ENCODE measurements at places on chromosomes 3 and 15. TPM values are rescaled to one million over a fixed set of nuclear protein-coding genes. Genes with fewer than 3 reads are reported as not detected.

DNA sequence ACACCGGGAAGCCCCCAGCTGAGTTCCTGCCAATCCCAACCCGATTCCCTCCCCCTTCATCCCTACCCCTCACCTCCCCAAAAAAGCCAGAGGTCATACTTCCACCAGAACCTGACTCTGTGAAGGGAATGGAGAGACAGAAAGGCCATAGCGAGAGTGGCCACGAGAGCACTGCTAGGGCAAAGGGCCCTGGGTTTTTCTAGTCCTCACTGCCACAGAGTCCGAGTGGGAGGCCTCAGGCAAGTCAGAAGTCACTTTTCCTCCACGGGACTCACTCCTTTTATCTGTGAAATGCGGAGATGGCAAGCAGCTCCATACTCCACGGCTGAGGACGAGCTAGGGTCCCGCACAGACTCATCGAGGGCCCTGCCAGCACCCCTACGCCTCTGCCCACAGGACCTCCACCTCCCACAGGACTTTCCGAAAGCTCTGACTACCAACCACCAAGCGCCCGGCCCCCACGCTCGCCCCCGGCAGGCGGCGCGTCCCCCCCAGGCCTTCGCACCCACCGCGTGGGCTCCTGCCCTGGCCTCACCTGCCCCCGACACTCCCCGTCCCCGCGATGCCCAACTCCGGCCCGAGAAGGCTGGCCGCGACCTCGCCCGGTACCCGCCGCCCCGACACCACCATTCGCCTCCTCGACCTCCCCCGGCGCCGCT lies 792 bp downstream of the ATP13A3 start:
- DNase-seq: no peak

DNA sequence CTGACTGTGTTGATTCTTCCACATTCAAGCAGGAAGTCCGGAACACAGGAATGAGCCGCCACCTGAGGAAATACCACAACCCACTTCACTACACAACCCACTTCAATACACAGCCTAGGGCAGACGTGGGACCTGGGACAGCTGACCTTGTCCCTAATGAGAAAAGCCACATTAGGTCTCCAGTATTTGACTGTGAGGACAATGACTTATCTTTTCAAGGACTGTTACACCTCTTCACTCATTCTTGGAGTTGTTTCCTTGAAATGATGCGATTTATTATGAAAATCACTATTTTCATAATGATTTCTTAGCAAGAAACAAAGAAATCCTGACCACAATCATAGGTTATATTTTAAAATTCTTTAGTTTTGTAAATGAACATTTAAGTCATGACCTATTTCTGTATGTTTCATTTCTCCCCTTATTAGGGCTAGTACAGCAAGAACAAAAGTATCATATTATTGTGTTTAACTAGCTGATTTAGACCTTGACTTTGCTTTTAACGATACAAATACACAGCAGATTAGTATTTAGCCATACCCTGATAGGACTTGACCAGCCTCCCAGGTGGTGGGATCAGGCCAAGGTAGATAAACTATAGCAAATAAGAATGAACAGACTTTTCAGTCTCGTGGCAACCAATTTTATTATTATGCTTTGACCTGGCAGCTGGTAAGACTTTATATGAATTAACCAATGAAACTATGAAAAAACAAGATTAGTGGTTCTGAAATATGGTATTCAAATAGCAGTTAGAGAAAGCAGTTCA lies 6.0 kb downstream of the RAB27A start:
- no peak for DNase-seq

GRCh38 chr3:9606108-9606507 lies 43.2 kb upstream of the MTMR14 start:
- no peak for DNase-seq

GRCh38 chr3:73605861-73606260 lies 18.9 kb downstream of the PDZRN3 start:
- no peak for DNase-seq

DNA sequence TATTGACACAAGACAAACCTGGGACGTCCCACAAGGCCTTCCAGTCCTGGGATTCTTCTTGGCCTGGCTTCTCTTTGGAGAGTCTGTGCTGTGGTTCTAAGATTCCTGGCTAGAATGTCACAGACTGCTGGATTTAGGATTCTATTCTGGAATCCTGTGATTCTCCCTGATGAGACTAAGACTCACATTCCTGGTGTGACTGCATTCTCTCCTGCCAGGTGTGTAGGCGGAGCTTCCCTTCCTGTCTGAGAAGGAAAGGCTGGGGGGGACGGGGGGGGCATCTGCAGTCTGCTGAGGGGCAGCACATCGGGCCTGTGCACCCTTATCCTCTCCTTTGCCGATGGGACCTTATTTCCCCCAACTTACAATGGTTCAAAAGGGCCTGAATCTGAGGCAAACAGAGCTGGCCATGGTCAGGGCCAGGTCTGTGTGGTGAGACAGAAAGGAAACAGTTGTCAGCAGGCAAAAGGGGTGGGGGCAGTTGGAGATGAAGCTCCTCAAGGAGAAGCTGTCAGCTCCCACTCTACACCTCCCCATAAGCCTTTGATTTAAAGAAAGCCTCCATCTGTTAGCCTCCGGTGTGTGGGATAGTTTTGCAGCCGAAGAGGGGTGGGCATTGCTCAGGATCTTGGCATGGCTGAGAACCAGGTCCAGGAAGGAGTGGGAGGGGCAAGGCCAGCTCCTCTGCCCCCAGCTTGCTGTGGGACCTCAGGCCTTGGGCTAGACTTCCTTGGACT lies 30.9 kb downstream of the VIPR1 start:
- DNase-seq: no peak

- peak; percentile 66 for DNase-seq
Observed at GRCh38 chr3:150370122-150370602, 37.9 kb upstream of the TSC22D2 start.

- DNase-seq: no peak
Observed at GRCh38 chr15:74788042-74788682, 6.3 kb downstream of the CSK start.

GRCh38 chr15:39936187-39936586 lies 2.3 kb downstream of the EIF2AK4 start:
- DNase-seq: no peak

- no peak for DNase-seq
Observed at GRCh38 chr3:120793601-120794000, 51.1 kb downstream of the GTF2E1 start.

DNA sequence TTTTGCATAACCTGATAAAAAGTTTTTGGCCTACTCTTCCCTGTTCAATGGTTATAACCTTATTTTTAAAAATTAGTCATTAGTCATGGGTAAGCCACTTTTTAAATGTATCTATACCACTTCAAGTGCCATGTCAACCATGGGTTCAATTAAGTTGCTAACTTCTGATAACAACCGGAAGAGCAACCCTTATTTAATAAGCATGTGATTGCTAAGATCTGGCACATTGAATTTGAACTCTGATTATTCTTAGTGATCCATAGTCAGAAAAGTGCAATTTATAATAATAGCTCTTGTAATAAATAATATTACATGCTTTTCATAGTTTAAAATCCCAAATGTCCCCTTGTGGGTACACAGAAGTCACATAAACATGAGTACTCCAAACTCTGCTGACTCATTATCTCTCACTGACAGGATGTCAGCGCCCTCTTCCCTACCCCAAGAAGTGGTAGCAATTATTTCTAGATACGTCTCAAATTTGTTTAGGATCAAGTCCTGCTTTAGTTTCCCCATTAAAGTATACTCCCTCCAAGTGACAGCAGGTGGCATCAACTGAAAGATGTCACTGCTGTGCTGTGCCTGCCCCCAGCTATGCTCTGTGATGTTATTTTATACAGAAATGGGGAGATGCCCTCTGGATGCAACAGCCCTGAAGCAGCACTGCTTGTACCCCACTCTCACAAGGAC lies 18.6 kb downstream of the SAMD7 start:
- no peak for DNase-seq

DNA sequence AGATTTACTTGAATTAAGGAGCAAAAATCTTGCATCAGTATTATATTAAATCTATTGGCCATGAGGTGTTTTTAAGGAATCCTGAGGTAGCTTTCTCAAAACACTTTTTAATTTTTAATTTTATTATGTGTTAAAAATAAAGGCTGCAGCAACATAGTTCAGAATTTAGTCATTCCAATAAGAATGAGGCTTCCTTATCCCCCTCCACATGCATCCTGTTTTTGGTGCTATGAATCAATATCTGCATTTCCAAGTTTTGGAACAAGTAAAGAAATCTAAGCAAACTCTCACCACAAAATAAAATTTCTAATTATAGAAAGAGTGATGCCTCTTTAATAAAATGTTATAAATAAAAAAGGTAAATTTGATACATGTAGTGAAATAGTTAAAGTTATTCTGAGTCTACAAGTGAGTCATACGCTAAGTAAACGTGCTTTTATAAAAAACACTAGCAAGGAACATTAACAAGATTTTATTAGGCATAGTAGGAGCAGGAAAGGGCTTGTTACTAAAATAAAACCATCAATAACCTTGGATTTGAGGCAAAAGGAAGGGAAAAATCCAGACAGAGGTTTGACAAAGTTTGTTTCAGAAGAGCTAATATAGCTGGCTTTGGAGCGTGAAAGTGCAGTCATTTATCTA lies 1218.0 kb downstream of the NSUN3 start:
- no peak for DNase-seq

DNA sequence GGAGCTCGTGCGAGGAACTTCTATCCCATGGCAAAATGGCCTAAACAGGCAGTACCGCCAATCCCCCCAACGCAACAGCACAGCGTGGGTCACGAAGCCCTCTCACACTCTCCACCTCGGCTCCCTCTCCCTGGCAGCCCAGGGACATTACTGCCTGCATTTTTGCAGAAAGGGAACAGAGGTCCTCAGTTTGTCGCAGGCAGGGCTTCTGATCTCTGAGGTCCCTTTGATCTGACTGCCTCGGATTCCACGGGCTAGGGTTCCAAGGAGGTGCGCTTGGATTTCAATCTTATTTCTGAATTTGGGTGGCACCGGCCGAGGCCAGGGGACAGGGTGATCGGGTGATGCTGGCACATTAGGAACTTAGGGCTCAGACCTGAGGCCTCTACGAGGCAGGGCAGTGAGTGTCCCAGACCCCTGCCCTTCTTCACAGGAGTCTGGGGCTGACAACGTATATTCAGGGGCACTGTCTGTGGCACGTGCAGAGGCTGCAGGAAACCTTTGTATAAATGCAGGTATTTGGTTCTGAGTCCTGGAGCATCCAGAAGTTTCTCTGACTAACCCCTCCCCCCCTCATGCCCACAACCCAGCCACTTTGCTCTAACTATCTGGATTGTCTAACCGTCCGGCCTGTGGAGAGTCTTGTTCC lies 197.9 kb downstream of the XXYLT1 start:
- DNase-seq: no peak

GRCh38 chr3:195124378-195124992 lies 146.5 kb downstream of the XXYLT1 start:
- DNase-seq: no peak

DNA sequence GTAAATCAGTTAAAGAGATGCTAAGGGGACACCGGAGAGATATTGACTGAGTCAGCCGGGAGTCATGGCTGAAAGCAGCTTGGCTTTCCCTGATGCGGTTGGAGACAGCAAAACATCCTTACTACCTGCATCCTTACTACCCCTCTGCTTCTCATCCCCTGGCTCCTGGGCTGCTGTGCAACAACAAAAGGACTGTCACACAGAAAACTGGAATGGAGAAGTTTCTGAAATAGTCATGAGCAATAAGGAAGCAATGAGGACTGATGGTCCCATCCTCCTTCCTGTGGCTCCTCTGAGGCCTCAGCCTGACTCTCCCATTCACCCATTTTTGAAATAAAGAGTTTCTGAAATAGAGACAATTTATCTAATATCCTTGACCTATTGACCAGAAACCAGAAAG lies 1.1 kb downstream of the HCLS1 start:
- no peak for DNase-seq

GRCh38 chr3:71497367-71497897 lies 86.1 kb downstream of the FOXP1 start:
- DNase-seq: no peak

DNA sequence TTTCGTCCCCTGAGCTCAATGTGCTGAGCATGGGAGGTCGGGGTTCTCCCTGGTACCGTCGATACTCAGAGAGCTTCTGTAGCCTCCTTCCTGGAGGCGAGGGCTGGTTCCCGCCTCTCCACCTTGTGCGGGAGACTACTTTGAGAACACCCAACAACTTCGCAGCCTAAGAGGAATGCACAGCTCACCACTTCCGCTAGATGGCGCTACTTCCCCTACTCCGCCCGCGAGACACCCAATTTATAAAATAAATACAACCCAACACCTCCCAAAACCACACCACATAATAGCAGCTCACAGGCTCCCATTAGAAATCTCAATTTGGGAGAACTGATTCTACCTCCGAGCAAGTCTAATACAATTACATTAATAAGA lies 1.2 kb downstream of the RGMA start:
- DNase-seq: peak; percentile 61

- no peak for DNase-seq
Observed at GRCh38 chr3:187935623-187936156, 190.4 kb upstream of the BCL6 start.

DNA sequence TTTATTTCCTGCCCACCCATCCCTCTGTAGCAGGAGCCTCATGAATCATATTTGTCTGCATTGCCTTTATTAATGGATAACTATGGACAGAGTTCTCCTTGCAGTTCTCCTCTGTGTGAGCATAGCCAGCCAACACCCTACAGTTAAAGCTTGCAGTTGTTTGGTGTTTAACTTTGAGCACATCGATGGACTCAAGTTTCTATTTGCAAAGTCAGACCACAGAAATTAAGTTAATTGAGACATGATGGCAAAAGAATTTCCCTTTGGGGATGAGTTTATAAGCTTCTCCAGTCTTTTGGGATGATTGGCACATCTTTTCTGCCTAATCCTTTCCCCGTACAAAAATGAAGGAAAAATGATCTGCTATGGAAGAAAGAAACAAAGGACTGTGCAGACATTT lies 398.9 kb upstream of the THBS1 start:
- no peak for DNase-seq

MYO1E gene
- total RNA-seq: 138 TPM

NAALADL2 gene
- total RNA-seq: 0.69 TPM

DPPA2 gene
- 12.6 TPM for total RNA-seq

BUB1B gene
- 144 TPM for total RNA-seq

CIAO2A gene
- 89.3 TPM for total RNA-seq

C15orf62 gene
- total RNA-seq: 0.56 TPM

ESYT3 gene
- total RNA-seq: 7.0 TPM

PRR20G gene
- total RNA-seq: not detected

RETNLB gene
- not detected for total RNA-seq

UROC1 gene
- total RNA-seq: not detected
